H54 (cell line): ENCODE measurements at places on chromosomes 12 and 14.

GRCh38 chr12:15754233-15754632, 35.0 kb downstream of the EPS8 start:
- DNase-seq, result no peak

GRCh38 chr14:98931911-98932310, 340.1 kb downstream of the BCL11B start:
- DNase-seq, result no peak

DNA sequence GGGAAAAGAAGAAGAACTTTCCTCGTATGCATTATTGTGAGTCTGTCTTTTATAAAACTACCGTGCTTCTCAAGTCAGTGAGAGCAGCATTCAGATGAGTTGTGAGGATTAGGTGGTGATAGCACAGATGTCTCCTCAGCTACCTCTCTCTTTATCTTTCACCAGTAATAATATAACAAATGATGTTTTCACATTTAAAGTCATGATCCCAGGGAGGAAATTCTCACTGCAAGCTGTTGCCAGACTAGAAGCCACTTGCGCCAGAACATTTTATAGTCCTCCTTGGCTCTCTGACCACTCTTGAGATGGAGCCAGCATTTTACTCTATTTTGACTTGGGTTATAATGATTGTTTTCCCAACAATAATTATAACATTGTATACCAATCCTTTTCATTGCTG, 443.1 kb downstream of the AEBP2 start:
- DNase-seq, result no peak

- peak; percentile 69 for DNase-seq
Measured at GRCh38 chr14:65352964-65353530, 59.5 kb upstream of the FUT8 start.

DNA sequence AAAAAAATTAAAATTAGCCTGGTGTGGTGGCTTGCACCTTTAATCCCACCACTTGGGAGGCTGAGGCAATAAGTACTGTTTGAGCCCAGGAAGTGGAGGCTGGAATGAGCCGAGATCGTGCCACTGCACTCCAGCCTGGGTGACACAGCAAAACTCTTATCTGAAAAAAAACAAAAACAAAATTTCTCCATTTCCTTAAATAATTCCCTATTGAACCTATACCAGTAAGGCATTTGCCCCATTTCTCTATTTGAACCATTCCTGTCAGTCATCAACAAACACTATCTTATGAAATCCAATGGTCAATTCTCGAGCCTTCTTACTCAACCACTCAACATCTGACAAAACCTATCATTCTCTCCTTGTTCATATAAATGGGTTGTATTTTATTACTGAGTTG, 14.7 kb downstream of the SLC2A14 start:
- DNase-seq, result no peak

- peak; percentile 65 for DNase-seq
Measured at GRCh38 chr12:110269622-110270124, 11.4 kb upstream of the ATP2A2 start.

DNA sequence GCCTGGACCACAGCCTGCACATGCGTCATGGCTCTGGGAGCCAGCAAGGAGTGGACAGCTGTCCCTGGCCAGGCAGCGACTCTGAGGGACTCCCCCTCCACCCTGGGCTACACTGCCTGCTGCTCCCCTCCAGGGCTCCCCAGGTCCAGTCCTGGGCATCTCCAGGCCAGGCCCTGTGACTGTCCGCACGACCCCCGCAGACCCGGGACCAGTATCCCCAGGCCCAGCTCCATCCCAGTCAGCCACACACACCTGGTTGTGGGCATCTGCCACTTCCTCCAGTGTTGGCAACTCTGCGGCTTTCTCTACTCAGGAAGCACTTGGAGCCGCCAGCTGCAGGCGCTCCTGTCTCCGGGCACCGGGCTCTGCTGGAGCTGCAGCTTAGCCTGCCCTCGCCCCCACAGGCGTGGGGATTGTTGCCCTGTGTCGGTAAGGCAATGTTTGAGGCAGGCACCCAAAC, 2.4 kb downstream of the ULK1 start:
- DNase-seq, result peak; percentile 99

- no peak for DNase-seq
Measured at GRCh38 chr14:84074626-84075025, 1455.3 kb upstream of the FLRT2 start.

- DNase-seq, result no peak
Measured at GRCh38 chr14:66444271-66444927, 41.8 kb upstream of the CCDC196 start.

- DNase-seq, result no peak
Measured at GRCh38 chr12:112875608-112876007, 31.2 kb upstream of the OAS1 start.

DNA sequence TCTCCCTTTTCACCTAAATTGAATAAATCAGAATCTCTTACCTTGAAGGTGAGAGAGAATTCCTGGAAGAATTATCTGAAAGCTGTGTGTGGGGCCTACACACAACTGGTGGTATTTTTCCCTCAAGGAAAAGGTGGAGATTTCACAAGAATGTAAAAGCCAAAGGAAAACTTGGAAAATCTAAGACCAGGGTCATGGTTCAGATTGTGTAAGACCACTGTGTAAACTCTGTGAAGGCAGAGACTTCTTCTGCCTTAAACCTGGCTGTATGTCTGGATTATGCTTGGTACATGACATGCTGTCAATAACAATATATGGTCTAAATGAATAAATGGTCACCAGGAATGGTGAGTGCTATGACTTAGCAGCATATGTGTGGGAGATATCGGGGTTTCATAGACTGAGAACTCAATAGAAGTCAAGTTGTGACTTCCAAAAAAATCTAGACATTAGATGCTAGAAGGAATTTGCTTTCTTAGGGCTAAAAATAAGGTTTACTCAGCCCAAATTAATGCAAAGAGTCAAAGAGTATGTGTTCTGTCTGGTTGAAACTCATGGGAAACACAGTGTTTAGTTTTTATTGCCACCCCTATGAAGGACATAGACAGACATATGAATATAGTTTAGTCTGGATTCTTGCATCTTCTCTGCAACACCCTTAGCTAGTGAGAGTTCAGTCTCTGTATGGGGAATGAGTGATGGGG, 163.7 kb downstream of the SNAPC1 start:
- DNase-seq, result no peak

DNA sequence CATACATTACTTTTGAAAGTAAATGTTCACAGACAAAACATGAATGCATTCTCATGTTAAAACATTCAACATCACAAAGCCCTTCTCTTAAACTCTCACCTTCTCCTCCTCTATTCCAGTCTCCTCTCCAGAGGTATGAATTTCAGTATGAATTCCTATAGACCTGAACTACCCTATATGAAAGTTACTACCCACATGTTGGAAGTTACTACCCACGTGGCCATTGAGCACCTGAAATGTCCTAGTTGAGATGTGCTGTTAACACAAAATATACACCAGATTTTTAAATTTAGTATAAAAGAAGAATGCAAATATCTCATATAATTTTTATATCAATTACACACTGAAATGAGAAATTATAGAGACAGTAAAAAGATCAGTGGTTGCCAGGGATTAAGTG, 60.2 kb downstream of the PAX9 start:
- no peak for DNase-seq

GRCh38 chr14:103630364-103631108, 1.5 kb downstream of the KLC1 start:
- DNase-seq, result no peak

DNA sequence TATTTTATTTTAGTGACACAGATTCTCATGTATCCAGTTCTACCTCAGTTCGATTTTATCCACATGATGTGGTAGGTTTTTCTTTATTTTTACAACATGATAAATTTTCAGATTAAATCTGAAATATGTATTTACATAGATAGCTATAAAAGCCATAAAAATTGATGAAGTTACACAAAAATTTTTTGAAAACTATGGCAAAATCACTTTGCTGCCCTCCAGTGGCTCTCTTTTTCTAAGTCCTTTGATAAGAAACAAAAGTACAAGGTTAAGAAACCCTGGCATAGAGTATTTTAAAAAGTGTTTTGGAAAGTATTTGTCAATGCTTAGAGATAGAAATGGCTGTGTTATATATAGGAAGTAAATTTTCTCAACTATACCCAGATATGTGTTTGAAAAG, 104.2 kb downstream of the PCNX1 start:
- no peak for DNase-seq

DNA sequence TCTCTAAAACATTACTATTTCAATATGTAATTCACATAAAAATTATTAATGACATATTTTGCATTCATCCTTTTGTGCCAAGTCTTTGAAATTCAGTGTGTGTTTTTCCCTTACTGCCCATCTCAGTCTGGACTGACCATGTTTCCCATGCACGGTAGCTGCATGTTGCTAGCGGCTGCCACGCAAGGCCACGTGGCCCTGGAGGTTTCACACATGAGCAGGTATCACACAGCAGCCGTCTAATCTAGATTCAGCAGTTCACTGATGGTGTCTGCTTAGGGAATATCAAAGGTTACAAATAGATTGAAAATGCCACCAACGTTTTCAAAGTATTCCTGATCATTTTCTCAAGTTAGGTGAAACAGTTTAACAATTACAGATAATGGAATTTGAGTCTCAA, 234.8 kb upstream of the FKBP4 start:
- no peak for DNase-seq

- peak; percentile 98 for DNase-seq
Measured at GRCh38 chr12:57751788-57752667, at the start of gene CDK4. CDK4 (minus strand) TSS chr12:57752310; CDS start chr12:57751717, 593 bp downstream.

DNA sequence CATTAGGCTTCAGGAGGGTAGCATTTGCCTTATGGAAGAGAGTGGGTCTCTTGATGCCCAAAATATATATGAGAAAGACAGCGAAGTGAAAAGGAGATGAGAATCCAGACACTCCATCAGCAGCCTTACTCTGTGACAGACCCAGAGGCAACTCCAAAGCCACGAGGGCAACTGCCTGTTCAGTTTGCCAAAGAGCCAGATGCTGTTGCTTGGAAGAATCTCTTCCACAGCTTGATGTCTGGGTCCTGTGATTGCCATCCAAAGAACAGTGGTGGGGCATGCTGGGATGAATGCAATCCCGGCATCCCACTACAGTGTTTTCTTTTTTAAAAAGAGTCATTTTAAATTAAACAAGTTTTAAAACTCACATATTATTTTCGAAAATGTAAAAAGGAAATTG, 10.9 kb upstream of the OTX2 start:
- DNase-seq, result no peak

DNA sequence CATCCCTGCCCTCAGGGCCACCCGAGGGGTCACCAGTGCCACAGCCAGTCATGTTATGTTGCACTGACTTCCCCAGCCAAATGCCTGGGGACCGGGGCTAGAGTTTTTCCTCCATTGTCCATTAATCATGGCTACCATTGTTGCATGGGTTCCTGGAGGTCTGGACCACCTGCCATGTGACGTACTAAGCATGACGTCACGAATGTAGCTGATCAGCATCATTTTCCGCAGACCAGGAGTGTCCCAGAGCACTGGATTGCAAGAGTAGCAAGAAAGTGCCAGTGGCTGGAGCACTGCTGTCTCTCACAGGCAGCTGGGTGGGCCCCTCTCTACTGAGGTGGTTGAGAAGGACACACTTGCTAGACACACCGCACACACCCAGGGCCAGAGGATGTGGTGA, 6.9 kb upstream of the C14orf180 start:
- DNase-seq, result no peak

DNA sequence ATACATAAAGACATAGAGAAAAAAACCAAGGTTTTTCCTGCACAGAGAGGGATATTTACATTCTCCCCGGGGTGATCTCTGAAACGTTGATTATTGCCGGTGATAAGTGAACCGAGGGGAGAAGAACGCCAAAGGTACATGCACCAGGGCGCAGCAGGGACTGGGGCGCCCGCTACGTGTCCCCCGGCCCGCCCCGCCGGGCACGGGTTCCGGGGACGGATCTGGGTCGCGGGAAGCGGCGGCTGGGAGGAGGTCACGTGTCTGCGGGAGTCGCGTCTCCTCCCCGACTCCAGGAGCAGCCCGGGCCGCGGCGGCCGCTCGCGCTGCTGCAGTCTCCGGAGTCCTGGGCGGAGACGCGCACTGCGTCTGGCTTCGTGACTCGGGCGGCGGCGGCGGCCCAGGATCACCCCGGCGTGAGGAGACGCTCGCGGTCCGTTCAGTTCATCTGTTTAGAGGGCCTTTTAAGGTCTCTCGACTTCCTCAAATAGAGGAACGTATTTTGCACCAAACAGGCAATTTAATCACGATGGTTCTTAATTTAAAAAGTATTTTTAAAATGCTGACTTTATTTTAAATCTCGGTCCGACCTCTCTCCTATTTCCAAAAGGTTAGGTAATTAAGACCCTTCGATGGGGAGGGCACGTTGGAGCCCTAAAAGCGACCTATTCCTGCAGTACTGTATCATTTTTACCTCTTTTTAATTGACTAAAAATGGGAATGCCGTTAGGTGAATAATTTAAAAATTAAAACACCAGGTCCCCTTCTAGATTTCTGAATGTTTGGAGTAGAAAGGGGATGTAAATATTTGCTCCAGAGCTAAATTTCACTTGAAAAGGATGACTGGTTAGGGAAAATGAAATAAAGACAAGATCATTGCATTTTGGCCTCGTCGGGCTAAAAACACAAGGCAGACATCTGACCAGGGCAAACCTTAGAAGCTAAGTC, 1.8 kb upstream of the BHLHE41 start:
- peak; percentile 72 for DNase-seq

DNA sequence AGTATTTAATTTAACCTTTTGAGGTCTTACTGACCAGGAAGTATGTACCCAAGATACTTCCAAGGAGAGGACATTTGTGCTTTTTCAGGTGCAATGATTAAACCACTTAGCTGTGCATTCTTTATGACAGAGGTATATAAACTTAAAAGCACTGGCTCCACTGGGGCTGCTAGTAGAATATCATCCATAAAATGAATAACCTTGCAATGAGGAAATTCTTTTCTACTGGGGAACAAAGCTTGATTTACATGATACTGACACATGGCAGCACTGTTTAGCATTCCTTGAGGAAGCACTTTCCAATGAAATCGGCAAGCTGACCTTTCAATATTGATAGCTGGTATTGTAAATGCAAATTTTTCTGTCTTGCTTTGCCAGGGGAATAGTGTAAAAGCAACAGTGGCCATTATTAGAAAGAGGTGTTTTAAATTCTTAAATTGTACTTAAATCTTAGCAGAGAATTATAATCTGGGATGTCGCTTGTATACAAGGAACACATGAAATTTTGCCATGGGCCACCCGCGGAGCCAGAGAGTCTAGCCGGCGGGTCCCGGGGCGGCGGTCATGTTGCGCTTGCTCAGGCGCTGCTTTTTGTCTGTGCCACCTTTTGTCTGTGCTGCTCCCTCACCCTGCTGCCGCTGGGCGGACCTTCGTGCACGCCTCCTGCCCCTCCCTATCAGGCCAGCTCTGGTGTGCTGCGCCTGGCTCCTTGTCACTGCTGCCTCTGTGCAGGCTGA, 20.9 kb upstream of the BLTP3B start:
- DNase-seq, result peak; percentile 93
